Smooth muscle cell of the brain vasculature (primary cell): ENCODE measurements at places on chromosomes 13 and 19.

- no peak for DNase-seq
These were observed 7.5 kb downstream of the ZNF320 start for GRCh38 chr19:52889931-52890330.

GRCh38 chr19:49165865-49166301, 8.3 kb downstream of the TRPM4 start:
- no peak for DNase-seq

DNA sequence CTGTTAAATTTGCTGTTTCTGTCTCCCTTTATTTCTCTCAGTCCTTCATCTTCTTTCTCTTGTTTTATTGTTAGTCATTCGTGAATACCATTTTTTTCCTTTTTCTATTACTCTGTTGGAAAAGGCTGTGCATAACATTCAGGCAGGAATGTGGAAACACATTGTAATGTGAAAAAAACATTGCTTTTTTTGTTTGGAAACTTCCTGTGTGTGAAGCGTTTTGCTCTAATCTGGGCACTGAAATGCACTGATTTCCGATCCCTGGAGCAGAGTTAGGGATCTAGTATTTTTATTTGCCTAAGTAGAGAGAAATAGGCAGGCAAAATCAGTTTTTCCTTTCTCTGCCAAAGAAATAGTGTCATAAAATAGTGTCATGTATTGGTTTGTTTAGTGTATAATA, 155.5 kb downstream of the PCCA start:
- DNase-seq = no peak

GRCh38 chr13:66972659-66973058, 257.5 kb downstream of the PCDH9 start:
- no peak for DNase-seq

DNA sequence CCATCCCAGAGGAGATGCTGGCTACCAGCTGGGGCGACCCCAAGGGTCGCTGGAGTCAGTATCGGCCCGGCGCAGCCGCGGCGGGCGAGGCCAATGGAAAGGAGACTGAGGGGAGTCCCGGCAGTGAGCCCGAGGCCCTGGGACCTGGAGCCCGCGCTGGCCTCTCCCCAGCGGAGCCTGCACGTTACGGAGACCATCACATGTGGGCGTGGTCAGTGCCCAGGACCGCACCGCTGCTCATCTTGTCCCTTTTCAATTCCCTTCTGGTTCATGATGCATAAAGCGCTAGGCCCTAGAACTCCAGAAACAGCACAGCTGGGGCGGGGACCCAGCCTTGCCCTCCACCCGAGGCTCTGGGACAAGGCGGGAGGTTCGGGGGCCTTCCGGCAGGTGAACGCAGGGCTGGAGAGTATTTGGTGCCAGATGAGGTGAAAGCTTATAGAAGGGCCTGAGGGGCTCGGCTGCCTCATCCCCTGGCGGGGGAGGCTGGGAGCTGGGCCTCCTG, 8.0 kb downstream of the C19orf25 start:
- DNase-seq = no peak

DNA sequence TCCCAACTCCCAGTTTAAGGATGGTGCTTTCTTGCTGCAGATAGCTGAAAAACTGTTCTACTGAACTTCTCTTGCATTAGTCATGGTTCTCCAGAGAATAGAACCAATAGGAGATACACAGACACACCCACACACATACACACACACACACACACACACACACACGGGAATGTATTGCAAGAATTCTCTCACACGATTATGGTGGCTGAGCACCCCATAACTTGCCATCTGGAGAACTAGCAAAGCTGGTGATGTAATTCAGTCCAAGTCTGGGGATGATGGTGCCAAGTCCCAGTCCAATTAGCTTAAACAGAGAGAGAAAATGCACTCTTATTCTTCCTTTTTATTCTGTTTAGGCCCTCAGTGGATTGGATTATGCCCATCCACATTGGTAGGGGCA, 643.9 kb downstream of the DIAPH3 start:
- DNase-seq = no peak

DNA sequence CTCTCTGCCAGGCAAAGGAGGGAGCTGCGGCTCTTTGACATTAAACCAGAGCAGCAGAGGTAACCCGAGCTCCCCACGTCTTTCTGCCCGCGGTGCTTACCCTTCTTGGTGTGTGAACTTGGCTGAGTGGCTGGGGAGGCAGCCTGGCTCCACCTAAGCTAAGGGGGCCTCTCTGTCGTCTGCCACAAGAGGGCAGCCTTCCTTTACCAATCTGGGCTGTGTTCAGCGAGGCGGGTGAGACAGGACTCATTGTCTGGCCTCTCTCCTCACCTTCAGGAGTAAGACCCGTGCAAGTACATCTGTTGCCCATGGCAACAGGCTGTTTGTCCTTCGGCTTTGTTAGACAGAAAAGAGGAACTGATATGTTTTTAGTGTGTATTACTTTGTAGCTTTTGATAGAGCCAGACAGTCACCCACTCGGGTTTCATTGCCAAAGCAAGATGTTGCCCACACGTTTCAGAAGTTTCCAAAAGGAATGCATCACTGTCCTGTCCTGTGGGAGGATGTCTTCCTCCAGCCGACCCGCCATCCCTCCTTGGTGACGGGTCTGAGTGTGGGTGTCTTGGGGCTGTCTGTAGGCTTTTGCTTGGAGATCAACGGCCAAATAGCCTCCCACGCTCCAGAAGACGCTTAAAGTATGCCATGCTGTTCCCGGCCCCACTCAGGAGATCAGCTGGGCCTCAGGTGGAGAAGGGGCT, 4.6 kb downstream of the POP4 start:
- peak; percentile 56 for DNase-seq

- no peak for DNase-seq
These were observed 66.2 kb downstream of the ATP11A start for GRCh38 chr13:112756081-112756480.
